Panc1 (cell line): ENCODE measurements at places on chromosomes 2 and 18.

- DNase-seq = no peak
Observed at GRCh38 chr2:149422991-149423338, 92.6 kb downstream of the LYPD6 start.

DNA sequence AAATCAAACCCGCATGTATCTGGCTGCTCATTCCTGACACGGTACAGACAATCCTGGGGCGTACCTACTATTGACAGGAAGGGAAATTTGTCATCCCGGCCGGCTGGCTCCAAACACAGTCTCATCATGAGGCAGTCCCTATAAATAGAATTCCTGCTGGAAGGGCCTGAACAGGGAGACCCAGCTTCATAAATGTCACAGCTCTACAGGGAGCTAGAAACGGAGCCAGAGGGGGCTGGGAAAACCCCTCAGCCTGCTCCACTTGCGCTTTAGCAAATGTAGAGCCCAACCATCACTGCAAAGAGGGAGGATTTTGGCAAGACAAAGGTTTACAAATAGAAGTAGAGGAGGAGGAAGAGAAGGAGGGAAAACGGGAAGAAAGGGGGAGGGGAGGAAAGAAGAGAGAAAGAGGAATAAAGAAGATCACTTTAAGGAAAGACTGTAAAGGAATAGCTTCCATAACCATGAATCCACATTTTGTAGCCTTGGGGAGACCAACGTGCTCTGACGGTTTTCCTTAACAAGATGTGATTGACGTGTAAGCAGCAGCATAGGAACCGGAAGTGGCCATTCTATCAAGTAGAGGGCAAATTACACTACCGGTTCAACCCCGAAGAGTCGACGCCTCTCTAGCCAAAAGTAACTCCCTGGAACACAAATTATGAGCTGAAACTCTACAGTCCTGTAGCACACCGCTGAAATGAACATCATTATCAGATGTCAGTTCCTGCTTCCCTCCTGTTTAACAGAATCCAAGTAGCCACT, 56.8 kb upstream of the TTN start:
- DNase-seq = no peak

DNA sequence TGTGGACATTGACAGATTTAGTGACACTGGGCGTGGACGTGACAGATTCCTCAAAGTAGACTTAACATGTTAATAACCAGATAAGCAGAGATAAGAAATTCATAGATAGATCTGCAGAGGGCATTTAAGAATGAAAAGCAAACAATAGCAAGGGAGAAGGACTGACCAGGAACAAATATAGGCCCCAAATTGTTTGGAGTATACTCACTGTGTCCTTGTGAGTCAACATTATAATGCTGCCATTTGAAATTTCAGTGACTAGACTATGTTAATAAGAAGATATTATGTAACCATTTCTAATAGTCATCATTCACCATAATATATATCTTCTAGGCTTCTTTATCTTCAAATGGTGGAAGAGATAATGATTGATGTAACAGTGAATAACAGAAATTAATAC, 78.1 kb upstream of the SLC38A11 start:
- DNase-seq = no peak

GRCh38 chr2:73561422-73561821, 80.8 kb downstream of the NAT8 start:
- DNase-seq = no peak

- no peak for DNase-seq
Observed at GRCh38 chr2:145323512-145323911, 803.6 kb upstream of the ZEB2 start.

- no peak for DNase-seq
Observed at GRCh38 chr2:122966461-122966860, 1058.6 kb upstream of the CNTNAP5 start.

DNA sequence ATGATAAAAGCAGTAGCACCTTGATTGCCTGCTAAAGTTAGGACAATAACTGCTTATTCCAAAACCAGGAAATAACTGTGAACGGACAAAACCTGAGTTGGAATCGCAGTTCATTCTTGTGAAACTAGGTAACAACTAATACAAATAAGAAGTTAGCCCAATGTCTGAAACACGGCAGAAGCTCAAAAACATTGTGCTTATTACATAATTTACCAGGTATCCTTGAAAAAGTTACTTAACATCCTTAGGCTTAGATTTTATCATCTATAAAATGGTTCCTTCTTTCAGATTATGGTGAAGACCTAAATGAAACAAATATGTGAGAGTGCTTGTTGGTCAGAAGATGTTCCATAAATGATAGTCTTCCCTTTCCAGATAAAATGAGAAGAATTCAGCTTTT, 32.4 kb downstream of the RTN4 start:
- DNase-seq = no peak

DNA sequence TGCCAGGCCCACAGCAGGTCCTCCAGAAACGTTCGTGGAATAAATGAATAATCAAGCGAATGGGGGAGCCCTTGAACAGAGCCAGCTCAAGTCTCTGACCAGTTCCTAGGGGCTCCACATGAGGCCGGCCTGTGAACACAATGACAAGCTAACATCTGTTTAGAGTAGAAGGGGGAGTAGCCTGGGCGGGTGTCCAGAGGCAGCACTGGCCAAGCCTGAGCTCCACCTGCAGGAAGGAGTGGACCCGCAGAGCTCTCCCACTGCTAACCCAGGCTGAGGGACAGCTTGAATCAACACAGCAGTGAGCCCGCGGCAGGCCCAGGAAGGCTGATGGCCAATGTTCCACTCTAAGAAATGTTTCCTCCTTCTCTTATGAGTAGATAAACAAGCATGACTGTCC, 234.8 kb upstream of the RAB6C start:
- DNase-seq = no peak

GRCh38 chr2:147100406-147101035, 744.3 kb upstream of the ACVR2A start:
- DNase-seq = no peak

DNA sequence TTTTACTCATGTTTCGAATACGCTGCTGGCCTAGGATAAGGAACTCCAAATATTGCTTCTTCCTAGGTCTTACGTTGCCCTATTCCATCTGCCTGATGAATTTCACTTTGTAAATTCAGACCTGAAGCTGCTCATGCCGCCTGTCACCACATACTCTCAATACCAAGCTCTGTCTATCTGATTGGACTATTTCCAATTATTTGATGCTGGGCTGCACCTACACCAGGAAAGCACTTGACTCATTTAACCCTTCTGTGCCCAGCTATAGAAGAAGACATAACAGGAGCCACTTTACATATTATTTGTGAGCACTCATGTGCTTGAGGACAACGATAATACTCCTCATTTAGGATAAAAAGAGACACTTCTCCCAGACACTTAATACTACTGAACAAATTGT, 1293.9 kb upstream of the LRRTM1 start:
- DNase-seq = no peak
